ENCODE measurements at places on chromosomes 12 and 14.

- no peak for DNase-seq
Measured at GRCh38 chr14:98489115-98489514, 782.9 kb downstream of the BCL11B start.

DNA sequence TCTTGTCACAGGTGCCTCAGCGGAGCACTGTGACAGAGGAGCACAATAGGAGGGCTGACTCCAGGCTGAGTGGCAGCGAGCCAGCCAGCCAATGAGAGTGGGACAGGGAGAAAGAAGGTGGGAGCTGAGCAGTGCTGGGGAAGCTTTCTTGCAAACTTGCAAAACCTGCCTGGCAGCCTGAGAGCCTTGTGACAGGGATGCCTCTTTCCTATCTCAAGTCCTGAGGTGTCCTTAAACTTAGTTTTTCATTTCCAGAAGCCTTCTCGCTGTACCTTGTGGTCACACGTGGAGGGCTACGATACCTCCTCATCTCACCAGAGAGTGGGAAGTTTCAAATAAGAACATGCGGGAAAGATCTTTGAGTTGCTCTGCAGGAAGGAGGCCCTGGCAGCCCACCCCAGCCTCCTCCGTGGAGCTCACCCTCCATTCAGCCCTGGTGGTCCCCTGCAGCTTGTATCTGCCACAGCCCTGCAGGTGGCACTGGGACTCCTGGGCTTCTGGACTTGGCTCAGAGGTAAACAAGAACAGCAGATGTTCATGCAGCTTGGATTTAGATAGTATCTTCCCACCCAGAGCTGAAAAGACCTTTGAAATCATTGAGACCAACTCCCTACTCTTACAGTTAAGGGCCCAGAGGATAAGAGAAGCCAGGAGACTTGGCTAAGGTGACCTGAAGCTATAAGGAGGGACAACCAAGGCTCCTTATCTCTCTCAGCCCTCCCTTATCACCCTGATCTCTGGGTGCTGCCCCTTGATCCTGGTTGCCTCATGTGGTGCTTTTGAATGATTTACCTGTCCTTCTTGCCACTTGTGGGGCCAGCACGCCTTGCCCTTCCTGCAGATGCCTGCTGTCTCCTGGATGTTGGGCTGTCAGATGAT is 153.5 kb upstream of the MAX start:
- no peak for DNase-seq

- DNase-seq: no peak
Measured at GRCh38 chr14:63524537-63525155, 18.5 kb downstream of the PPP2R5E start.

- DNase-seq: no peak
Measured at GRCh38 chr12:17038923-17039322, 433.0 kb upstream of the LMO3 start.

GRCh38 chr12:83190631-83191390 is 504.1 kb downstream of the TMTC2 start:
- DNase-seq: no peak

DNA sequence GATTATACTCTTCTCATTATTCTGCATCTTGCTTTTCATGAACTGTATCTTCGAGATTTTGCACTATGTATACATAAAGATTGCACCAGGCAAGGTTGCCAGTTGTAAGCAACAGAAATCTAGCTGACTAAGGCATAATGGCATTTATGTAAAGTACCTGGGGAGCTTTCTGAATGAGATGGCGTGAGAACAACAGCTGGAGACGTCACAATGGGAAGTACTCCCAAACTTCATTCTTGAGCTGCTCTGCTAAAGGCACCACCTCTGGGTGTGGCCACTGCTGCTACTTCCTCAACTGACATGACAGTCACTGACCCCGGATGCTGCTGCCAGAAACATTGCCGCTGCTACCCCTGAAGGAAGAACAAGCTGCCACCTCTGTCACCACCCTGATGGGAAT is 220.7 kb downstream of the NOVA1 start:
- DNase-seq: no peak

DNA sequence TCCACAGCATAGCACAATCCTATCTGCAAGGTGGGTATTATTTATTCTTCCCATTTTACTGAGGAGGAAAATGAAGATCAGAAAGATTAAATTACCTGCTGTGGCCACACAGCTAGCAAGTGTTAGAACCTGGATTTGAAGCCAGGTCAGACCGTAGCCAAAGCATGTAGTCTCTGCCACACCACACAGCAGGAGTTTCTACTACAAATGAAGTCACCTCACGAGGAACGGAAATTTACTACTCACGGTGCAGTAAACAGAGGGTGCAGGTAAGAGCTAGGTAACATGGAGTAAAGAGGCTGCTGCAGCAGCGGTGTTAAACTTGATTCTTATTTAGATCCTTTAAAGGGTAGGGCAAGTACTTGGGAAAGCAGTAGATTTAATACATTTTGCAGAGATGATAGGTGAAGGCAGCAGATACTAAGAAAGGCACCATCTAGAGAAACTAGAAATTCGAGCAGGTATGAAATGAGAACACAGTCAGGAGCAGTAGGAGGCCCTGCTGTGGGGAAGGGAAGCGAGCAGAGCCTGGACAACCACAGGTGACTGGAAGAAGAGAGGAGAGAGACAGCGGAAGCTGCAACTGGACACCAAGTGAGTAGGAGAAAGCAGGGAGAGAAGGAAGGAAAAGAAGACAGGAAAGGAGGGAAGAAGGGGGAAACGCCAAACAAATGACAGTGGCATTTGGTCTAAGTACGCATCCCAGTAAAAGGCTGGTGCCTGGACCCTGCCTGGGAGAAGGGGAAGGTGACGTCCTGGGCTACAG is 21.5 kb downstream of the SPTB start:
- DNase-seq: no peak

DNA sequence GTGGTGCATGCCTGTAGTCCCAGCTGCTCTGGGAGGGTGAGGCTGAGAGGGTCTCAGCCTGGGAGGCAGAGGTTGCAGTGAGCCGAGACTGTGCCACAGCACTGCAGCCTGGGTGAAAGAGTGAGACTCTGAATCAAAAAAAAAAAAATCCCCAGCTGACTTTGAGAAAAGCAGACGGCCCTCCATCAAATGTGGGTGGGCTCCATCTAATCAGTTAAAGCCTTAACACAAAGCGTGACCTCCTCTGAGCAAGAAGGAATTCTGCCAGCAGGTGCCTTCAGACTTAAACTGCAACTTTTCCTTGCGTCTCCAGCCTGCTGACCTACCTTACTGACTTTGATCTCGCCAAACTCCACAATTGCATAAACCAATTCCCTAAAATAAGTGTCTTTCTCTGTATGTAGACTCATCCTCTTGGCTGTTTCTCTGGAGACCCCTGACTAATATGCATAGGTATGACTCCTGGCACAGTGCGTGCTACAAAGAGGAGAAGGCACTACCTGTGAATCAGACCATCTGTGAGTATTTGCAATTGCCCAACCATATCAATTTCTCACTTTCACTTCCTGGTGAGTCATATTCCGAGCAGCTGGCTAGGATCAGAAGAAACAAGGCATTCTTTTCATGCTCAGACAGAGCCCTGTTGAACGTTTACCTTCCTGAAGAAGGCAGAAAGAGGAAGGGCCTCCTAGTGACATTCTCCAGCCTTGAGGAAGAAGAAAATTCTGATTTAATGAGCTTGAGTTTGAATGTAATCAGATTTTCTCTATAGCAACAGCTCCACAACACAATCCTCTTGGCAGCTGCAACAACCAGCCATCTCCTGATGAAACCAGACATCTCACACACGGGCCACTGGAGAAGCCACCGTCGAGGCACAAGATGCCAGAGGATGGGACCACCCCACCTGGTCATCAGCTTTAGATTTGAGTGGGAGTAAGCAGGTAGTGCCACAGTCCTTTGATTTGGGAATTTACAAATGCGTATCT is 54.3 kb downstream of the CLMN start:
- peak; percentile 17 for DNase-seq

GRCh38 chr14:53619691-53620231 is 336.9 kb downstream of the BMP4 start:
- DNase-seq: no peak

DNA sequence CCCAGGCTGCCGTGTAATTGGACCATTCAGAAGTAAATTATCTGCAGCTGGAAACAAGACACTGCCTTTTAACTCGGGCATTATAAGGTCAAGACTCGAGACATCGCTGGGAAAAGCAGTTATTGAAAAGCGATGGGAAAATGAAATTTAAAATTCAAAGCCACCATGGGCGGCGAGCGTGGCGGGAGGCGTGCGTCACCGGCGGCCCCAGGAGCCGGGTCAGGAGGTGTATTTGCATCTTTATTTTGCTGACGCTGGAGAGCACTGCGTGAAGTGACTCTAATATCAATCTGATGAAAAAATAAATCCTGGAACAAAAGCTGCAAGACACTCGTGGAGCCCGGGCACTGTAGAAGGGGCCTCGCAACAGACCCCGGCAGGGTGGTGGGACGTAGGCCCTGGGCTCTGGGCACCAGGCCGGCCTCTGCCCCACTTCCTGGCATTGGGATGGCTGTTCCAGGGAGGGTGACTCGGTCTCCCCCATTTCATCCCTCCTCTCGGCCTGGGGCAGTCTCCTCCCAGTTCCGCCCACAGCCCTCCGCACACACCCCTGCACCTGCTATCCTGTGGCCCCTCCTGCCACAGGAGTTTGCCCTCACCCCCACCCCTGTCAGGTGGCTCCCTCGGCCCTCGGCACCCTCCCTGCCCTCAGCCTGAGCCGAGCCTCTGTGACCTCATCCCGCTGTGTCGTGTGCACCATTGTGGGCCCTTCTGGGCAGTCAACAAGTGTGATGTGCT is 196.2 kb downstream of the KIF26A start:
- DNase-seq: no peak

GRCh38 chr12:125228519-125229260 is 163.5 kb downstream of the AACS start:
- no peak for DNase-seq

DNA sequence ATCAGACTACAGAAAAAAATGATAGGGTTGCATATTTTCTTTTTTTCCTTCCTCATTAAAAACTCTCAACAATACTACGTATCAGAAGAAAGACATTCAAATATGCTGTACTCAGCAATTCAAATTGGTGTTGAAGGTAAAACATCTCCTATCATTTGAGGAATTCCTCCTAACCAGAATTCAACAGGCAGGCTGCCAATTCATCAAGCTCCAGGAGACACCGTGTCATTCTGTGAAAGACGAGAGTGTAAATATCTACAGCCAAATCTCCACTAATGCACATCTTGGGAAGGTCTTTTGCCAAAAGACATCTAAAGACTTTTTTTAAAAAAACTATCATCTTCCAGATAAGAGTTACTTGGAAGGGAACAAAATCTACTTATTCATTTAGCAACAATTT is 26.6 kb downstream of the NT5DC3 start:
- no peak for DNase-seq

DNA sequence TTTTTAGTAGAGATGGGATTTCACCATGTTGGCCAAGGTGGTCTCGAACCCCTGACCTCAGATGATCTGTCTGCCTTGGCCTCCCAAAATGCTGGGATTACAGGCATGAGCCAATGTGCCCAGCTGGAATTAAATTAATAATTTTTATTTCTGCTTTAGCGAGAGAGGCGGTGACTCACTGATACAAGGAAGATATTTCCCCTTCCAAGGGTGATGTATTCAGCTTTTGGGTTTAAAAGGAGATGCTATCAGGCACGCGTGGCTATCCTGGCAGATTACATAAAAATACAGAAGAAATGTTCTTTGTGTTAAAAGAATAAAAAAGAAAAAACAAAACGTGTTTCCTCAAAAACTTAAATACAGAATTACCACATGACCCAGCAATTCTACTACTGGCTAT is 12.4 kb upstream of the P2RX7 start:
- DNase-seq: no peak

DNA sequence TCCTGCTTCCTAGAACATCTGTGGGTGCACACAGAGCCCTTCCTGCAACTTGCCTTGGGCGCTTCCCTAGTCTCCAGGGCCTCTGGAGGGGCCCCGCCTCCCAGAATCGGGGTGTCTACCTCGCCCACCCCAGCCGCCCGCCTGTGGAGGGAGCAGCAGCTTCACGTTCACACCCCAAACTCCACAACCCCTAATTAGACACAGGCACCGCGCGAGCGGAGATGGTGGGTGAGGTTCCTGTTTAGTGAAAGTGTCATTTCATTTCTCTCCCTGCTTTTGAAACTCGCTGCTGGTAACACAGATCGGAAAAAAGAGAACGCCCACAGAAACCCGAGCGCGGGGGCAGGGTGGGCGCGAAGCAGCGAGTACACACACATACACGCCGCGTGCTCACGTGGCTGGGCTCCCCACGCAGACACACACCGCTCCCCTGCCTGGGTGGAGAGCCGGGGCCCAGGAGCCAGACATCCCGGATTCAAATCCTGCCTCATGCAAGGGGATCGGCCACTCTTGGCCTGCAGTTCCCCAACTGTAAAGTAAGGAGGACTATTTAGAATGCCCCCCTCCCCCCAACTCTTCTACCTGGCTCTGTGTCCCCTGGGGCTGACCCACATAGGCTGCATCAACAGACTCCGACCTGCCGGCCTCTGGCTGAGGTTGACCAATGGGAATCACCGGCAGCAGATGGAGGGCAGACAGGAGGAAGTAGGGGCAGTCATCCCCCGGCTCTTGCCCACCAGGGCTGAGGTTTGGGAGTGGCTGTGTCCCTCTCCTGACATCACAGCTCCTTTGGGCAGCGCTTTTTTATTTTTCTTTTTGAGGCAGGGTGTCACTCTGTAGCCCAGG is 79.2 kb upstream of the NCOR2 start:
- peak; percentile 68 for DNase-seq

- DNase-seq: no peak
Measured at GRCh38 chr12:102728506-102729242, 188.4 kb downstream of the PAH start.

DNA sequence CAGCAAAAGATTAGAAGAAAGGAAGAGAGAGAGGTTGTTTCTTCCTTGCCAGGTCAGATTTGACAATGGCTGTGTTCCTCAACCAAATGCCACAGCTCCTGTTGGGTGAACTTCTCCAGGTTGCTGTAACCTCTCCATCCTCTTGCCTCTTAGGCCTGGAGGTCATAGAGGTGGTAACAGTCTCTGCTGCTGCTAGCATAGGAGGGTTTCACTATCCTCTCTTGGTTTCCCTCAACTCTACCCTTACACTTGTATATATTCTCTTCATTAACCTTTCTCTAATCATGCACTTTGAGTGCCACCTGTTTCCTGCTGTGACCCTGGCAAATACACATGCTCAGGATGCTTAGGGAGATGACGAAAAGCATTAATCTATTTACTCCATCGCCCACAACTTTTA is 67.7 kb upstream of the HIF1A start:
- DNase-seq: no peak

DNA sequence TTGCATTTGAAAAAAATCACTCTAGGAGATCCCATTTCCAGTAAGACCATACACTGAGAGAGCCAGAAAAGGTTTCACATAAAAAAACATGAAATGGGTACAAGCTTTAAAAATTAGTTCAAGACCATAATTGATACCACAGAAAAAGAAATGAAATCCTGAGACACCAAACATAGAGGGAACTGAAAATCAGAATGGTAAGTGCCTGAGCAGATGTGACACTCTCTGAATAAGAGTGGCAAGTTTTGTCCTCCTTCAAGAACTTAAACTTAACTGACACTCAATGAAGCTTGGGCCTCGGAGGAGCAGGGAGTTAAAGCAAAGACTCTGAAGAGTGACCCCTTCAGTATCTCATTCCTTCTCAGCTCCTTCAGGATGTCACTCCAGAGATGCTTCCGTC is 23.2 kb upstream of the PTGDR start:
- DNase-seq: no peak

All from stimulated activated CD4-positive, alpha-beta T cell treated with anti-CD3 and anti-CD28 coated beads, Interleukin-4, amount 100 ng/mL, for 1 hour (primary cell).